ENCODE measurements at places on chromosomes 11 and 22.

- DNase-seq = no peak
Observed at GRCh38 chr11:27348340-27348873, 14.6 kb downstream of the CCDC34 start.

DNA sequence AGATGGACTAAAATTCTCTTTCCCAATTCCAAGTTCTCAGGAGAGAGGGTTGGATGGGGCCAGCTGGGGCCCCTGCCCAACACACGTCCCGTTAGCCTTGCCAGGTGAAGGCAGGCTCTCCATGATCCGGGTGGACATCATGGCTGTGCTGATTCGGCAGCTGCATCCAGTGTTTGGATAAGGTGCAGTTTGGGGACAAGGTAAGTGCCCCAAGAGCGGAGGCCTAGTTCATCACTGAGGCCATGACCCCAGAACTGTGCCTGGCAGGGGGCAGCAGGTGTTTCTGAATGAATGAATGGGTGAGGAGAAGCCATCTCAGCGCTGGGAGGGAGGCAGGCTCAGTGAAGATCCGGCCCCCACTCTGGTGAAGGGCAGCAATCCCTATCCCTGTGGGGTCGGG is 520.4 kb downstream of the TBC1D22A start:
- DNase-seq = no peak

GRCh38 chr11:24289301-24289700 is 207.6 kb upstream of the LUZP2 start:
- no peak for DNase-seq

- DNase-seq = no peak
Observed at GRCh38 chr22:42078469-42079318, 806 bp upstream of the SMDT1 start.

DNA sequence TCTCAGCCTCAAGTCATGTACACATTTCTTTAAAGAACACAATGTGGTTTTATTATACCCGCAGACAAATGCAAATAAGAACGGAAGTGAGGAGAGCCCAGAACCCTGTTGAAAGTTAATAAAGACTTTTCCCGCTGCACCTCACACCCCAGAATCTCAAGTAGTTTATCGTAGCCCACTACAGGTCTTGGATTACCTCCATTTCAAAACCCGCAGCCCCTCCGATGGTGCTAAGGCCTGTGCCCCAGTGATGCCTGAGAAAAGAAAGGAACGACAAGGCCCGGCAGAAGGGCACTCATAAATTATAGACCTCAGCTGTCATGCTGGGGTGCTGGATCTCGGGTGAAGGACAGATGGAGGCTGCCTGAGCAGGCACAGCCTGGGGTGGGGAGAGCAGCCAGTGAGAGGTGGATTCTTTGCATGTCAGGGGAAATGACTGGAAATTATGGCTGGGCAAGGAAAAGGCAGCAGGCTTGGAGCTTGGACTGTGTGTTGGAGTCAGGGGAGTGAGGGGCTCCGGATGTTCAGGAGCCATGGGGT is 354.1 kb downstream of the NTM start:
- DNase-seq = no peak

DNA sequence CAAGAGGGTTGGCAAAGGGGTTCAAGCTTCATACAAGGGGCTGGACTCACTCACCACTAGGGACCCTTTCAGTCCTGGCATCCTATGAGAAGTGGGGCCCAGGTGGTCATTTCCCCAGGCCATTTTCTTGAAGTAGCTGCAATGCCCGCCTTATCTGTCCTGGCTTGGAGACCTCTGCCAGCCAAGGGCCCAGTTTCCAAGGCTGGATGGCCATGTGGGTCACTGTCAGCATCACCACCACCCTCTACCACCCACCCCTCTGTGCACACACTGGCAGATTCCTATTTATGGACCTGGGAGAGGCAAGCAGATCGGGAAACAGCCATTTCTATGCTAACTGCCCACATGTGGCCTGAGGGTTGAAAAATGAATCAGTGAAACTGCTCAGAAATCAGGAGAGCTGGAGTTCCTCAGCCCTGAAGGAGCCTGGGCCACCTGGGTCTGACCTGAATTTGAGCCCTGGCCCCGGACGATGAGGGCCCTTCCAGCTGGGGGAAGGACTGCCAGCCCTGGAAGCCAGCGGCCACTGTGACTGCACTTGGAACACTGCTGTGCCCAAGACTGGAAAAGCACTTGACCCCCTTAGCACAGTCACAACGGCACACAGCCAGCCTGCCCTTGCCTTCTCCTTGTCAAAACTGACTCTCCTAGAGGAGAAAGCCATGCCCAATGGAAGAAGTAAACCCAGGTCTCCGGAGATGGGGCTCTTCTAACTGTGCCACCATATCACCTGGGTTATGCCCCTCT is 442.2 kb downstream of the BUD13 start:
- DNase-seq = no peak

DNA sequence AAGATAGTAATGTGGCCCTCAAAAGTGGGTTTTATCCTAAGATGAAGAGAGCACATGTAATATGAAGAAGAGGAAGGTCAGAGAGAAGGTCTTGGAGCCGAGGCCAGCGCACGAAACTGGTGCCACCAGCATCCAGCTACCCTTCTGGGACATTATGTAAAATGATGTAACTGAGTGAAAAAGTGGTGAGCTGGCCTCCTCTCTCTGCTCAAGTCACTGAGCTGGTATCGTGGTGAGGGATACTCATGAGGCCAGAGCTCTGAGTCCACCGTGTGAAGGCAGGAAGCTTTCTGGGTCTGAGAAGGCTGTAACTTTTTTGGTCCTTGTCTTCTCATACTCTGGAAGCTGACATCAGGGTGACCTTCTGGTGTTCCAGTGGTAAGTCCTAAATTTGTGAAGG is 25.1 kb downstream of the RNF185 start:
- DNase-seq = no peak

GRCh38 chr11:102306048-102306597 is 11.2 kb upstream of the BIRC3 start:
- DNase-seq = no peak

GRCh38 chr22:21074102-21074715 is 28.5 kb downstream of the LRRC74B start:
- peak; percentile 8 for DNase-seq

DNA sequence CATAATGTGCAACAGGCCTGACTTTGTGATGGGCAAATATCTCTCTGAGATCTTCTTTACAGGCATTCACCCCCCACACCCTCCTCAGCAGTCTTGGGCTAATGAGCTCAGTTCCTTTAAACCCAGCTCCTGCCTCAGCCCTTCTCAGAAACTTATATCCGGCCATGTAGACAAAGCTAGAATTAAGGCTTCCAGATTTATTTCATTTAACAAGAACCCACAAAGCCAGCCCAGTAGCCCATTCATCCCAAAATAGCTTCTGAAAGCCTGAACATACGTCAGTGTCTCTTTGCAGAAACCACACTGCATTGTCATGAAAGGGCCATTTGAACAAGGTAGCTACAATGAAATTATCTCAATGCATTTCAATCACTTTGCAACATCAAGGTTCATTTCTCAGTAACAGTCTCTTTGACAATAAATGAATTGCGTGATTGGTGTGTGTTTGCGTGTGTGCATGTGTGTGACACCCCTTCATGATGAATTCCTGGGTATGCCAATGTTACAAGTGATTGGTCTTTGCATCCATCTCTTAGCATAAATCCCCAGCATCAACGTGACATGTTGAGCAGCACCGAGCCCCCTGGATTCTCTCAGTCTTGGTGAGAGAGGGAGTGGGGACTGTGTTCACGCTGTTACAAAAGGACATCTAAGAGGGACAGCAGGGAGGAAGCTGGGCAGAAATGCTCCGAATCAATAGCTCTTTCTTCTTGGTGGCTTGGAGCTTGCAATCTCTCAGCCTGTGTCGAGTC is 299.6 kb downstream of the KIRREL3 start:
- DNase-seq = no peak

DNA sequence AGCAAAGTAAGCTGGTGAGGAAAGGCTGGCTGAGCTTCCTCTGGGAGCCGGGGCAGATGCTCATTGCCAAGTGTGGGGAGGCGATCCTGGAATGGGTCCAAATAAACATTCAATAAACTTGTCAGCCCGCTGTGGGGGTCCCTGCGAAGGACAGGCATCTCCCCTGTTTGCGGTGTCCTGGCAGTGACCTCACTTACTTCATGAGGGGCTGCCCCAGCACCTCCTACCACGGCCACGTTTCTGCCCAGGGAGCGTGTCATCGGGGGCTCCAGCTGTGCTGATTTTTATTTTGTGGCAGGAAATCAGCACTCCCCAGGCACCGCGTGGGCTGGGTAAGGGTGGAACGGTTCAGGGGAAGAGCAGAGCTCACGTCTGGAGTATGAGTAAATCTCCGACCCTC is 493.9 kb upstream of the B3GAT1 start:
- DNase-seq = no peak

DNA sequence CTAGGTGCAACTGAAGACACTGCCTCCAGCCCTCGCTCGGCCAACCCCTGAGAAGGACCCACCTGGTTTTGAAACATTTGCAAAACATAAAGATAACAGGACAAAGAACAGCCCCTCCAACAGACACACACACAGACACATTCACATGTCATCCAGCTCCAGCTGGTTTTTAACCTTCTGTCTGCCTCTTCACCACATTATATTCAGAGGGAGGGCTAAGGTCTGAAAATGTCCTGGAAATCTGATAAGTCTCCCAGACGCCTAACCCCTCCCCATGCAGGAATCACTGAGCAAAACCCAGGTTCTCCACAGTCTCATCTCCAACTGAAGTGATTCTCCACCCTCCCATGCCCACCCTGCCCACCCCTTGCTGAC is 29.4 kb downstream of the PACSIN2 start:
- no peak for DNase-seq

- no peak for DNase-seq
Observed at GRCh38 chr11:83153764-83154163, 3.2 kb upstream of the PCF11 start.

GRCh38 chr11:65454696-65455456 is 32.3 kb downstream of the NEAT1 start:
- peak; percentile 83 for DNase-seq

- DNase-seq = no peak
Observed at GRCh38 chr22:48209473-48210197, 1447.2 kb downstream of the TBC1D22A start.

DNA sequence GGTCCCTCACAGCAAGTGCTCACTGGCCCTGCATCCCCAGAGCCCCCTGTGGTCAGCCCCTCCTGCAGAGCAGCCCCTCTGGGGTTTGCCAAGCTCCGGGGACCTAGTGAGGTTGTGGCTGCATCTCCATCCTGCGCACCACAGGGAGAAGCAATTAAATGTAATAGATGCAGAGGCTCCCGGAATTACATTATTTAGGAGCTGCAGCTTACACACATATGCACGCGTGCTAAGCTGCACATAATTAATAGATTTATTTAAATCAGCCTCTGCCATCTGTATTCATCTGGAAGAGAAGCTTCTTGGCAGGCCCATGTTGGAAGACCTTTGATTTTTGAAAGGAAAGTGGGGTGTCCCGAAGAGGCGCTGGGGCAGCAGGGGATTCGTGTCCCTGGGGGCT is 1271.5 kb downstream of the BRD1 start:
- DNase-seq = no peak

DNA sequence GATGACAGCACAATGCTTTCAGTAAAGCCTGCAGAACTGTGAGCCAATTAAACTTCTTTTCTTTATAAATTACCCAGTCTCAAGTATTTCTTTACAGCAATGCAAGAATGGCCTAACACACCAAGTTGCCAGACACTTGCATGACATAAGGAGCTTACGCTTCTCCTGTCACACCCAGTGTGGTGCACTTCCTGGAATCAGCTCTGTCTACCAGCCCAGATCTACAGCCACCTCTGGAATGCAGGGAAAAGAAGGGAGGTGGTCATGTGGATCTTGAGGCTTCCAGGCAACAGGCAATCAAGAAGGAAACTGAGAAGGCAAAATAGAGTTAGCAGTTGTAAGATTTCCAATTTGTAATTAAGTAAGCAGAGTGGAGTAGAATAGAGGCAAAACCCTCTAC is 37.4 kb upstream of the SESN3 start:
- DNase-seq = no peak

Data from ACHN (cell line).